ENCODE measurements at places on chromosomes 2 and 18.

DNA sequence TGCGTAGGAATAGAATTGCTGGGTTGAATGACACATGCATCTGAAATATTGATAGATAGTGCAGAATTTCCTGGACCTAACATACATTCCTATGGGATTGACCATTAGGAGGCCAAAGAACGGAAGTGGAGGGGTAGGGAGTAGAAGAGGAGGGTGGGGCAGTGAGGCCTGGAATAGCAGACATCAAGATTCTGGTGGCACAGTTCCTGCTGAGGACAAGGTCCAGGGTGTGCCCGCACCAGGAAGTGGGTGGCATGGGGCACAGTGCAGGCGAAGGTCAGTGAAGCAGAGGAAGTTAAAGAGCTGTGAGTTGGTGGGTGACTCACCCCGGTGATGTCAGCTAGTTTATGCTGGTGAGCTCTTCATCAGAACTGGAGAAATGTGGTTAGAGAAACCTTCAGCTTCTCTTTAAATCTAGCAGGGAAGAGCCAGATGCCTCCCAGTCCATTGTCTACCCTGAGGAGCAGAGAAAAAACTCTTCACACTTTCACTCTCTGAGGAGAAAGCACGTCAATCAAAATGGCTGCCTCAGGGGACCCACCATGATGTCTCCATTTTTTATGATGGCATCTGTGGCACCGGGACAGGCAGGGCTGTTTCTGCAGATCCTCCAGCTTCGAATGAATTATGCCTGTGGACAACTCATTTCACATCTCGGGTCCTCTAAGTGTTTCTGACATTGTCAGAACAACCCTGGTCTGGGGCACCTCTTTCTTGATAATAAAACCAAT, 55.9 kb upstream of the CTLA4 start:
- DNase-seq, result no peak

- DNase-seq, result no peak
Observed at GRCh38 chr2:200905618-200906296, 16.6 kb downstream of the NIF3L1 start.

DNA sequence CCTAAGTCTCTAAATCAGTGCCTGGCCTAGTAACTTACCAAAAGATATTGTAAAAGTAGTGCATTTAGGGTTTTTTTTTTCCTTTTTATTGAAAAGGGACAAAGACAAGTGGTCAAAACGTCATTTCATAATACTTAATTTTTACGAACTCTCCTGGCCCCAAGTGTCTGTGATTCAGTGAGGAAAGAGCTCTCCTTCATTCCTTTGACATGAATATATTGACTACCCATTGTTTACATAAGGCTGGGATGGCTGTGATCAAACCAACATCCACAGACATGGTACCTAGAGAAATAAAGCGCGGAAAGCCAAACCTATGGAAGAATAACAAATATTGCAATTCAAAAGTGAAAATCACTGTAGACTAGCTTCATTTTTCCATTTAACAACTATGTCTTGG, 198.4 kb downstream of the BABAM2 start:
- no peak for DNase-seq

GRCh38 chr2:65465124-65465523, 32.7 kb upstream of the SPRED2 start:
- no peak for DNase-seq

DNA sequence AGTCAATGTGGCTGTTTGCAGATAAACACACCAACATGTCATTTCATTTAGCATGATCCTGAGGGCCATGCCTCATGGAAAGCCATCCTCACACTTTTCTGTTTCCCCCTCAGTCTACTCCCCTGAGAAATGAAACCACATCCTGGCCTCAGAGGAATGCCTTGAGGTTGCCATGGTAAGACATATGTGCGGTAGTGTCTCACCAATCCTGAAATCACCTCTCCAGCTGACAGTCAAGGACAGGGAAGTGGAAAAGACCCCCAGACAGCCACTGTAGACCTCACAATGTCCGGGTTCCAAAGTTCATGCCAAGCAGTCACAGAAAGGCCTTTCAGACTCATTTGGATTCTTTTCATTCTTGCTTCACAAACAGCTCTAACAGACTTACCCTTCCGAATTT, 175.2 kb upstream of the PKDCC start:
- no peak for DNase-seq

- no peak for DNase-seq
Observed at GRCh38 chr2:175552902-175553301, 371.4 kb upstream of the ATP5MC3 start.

GRCh38 chr2:181140414-181140813, 160.0 kb downstream of the UBE2E3 start:
- no peak for DNase-seq

DNA sequence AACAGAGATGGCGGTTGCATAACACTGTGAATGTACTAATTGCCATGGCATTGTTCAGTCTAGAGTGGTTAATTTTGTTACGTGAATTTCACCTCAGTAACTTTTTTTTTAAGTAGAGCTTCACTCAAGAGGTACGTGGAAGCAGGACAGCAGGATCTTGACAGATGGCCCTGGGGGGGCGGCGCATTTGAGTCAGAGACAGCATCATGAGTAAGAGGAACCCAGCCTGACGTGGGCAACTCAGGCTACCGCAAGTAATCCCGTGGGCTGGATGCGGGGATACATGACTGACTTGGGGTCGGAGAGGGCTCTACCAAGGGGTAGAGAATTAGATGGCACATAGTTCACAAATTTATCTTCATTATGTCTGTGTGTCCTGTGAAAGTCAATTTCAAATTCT, 38.1 kb upstream of the DAPL1 start:
- DNase-seq, result no peak

GRCh38 chr18:62262061-62262460, 63.0 kb upstream of the TNFRSF11A start:
- no peak for DNase-seq

DNA sequence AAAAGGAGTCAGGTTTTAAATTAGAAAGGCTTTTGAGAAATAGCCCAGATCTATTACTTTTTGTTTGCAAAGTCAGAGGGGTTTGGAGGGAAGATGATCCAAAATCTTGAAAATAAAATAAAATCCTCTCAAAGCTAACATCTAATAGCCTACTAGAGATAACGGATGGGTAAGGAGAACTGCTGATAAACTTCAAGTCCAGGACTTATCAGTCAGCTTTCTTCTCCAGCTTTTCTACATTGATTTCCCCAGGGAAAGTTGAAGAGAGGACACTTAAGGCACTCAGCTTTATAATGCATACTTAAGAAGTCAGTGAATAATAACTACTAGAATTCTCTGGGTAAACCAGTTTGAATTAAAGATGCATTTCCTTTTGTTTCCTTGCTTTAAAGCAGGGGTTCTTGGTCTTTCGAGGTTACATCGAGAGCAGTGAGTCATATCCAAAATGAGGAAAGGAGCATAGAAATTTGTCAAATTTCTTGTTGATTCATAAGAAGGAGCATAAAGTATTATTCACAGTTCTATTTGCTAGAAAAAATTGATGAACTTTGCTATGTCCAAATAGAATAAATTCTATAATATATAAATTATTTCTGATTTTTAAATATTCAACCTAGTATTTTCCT, 43.2 kb upstream of the ITPRID2 start:
- DNase-seq, result no peak

- DNase-seq, result no peak
Observed at GRCh38 chr2:60046529-60046928, 506.9 kb downstream of the BCL11A start.

DNA sequence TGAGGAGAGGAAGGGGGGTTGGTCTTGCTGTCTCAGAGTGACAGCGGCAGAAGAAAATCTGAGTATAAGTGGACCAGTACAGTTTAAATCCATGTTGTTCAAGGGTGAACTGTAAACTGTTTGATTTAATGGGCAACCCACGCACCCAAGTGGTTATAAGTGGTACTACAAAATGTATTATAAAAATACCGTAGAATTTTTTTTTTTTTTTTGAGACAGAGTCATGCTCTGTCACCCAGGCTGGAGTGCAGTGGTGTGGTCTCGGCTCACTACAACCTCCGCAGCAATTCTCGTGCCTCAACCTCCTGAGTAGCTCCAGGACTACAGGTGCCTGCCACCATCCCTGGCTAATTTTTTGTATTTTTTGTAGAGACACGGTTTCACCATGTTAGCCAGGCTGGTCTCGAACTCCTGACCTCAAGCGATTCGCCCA, 2.1 kb upstream of the CHCHD5 start:
- DNase-seq, result no peak

DNA sequence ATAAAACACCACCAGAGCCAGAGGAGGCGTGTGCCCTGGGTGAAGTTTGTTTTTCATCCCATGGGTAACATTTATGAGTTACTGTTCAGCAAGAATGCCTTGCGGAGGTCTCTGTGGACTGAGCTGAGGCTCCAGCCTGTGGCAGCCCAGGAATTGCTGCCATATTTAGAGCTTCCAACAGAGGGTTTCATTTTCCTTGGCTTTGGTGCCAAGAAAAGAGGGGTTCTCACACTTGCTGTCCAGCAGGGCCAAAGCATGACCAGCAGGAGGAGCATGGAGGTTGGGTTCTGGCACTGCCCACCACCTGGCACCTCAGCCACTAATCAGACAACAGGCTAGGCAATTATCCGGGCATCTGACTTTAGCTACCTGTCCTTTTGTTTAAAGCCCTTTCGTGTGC, 36.7 kb downstream of the EPAS1 start:
- no peak for DNase-seq

DNA sequence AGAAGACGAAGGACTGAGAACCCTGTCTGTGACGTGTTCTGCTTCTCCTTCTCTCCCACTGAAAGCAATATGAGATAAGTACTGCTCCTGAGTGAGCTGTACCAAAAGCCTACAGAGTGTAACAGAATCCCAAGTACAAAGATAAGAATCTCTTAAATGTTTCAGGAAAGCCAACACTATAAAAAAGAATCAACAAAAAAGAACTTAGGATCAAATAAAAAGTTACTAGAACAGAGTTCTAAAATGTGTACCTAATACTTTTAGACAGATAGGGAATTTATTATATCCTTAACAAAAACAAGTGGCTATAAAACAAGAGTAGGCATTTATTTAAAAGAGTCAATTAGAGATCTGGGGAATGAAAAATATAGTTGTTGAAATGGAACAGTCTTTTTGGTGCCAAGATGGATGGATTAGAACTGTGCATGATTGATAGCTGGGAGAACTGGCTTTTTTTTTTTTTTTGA, 49.0 kb downstream of the NCOA1 start:
- DNase-seq, result no peak

DNA sequence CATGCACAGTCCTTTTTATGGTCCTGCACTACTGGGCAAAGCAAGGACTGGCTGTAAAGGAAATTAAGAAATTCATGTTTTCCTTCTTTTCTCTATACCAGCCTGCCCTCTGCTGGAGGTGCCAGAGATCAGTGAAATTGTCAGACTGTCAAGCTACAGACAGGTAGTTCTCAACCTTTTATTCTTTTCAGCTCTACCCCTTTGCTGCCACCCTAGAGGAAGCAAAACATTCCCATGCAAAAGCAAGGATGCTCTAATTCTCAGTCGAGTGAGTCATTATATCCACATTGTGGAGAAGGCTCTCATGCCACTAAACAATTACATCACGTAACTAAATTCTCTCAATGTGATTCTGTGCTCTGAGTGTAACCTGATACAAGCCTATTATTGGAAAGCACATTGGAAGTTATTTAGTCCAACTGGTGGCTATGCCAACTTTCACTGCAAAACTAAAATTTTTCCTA, 25.0 kb upstream of the RAPGEF4 start:
- DNase-seq, result no peak

GRCh38 chr2:7844414-7844965, 837.4 kb upstream of the ID2 start:
- DNase-seq, result no peak

DNA sequence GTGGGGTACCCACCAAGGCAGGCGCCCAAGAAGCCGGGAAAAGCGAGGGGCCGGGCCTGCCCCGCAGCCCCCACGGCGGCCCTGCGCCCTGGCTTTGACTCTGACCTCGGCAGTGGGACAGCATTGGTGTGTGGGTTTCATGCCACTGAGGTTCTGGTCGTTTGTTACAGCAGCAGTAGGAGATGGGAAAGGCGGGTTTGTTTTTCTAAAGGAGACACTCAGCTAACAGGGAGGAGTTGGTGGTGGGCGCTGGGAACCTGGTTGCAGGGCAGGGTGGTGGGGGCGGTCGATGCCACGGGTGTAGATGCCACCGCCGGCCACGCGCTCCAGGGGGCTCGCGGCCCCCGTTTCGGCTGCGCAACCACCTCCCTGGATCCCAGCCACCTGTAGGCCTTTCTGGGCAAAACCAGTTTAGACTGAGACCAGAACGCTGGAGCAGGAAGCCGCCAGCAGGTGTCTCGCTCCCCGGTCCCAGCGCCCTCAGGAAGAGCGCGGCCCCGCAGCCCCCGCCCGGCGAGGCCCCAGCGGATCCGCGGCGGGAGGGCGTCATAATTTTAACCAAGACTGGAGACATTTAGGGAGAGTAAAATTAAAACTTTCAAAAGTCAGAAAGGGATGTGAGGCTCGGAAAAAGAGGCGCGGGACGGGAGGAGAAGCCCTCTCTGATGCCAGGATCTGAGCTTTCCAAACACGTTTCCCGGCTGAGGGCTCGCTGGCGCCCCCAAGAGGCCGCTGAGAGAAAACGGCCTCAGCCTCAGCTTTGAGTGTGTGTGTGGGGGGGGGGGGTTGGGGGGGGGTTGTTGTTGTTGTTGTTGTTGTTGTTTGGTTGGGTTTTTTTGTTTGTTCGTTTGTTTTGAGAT, 17.4 kb downstream of the CIDEA start:
- DNase-seq, result no peak

DNA sequence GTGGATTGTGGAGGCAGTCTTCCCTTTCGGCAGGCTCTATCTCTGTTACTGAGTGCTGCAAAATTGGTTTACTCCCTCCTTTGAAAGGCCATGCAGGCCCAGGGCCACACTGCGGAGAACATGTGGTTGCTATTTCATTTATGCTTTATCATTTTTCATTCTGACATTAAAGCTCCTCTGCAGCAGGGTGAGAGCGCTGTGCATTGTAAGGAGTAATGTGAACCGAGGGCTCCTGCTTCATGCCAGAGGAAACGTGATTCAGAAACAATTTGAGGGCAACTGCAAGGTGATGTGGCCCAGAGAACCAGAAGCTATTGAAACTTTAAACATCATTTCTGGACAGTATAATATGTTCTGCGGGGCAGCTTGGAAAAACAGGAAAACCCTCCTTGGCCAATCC, 341.6 kb upstream of the NT5C1B start:
- no peak for DNase-seq

DNA sequence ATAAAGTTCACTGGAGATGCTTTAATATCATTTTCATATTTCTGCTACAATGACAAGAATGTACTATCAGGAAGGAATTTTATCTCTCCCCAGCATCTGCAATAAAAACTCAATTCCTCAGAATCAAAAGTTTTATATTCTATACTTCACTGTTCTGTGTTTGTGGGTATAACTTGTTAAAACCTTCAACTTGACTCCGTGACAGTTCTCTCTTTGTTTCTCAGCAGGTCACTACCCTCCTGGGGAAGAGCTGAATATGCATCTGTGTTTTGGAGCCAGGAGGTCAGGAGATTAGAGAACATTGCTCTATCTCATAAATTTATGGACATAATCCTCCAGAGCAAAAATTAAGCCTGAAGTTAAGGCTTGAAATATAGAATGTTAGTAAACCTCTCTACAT, 411.4 kb downstream of the TRIB2 start:
- no peak for DNase-seq
